ENCODE measurements at places on chromosomes 4 and X.

- no peak for DNase-seq
Measured at GRCh38 chrX:131827935-131828334, 195.2 kb upstream of the STK26 start.

DNA sequence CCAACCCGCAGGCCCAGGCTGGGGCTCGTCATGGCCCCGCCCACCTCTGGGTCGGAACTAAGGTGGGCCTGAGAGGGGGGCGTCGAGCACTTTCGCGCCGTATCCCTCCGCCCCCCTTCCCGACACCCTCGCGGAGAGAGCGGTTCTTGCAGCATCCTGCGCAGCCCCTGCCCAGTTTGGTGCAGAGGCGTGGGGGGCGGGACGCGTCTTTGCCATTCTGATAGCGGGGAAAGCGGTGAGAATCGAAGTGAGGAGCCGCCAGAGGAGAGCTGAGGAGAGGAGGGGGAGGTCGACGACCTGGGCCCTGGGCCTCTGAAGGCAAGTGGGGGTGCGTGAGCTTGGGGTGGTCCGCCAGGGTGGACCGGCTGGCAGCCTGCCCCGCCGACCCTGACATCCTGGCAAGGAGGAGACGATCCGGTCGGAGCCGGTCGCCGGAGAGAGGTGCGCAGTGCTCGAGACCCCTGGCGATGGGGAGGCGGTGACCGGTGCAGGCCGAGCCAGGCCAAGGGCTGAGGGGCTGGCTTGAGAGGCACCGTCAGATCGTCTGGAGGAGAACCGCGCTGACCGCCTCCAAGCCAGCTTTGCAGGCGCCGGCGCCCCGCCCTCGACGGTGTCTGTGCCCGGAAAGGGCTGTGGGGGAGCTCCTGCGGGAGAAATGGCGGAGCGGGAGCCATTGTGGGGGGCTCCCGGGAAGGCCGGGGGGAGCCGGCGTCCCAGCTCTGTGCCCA lies 25.5 kb downstream of the GPRASP3 start:
- DNase-seq: no peak

DNA sequence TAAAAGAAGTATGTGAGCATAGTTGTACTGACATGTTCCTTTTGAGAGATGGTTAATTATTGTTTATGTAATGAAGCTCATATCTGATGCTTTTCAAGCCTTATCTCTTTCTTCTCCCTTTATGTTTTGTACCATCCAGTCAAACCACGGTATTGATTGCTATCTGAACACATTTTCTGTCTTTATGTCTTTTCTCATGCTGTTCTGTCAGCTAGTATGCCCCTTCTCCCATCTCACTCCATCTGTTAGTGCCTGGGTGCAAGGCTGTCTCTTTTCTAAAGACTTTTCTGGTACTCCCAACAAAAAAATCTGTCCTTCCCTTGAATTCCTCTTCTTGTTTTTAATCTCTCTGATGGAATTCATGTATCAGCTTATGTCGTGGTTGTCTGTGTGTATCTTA lies 883.8 kb upstream of the IGFBP7 start:
- no peak for DNase-seq

DNA sequence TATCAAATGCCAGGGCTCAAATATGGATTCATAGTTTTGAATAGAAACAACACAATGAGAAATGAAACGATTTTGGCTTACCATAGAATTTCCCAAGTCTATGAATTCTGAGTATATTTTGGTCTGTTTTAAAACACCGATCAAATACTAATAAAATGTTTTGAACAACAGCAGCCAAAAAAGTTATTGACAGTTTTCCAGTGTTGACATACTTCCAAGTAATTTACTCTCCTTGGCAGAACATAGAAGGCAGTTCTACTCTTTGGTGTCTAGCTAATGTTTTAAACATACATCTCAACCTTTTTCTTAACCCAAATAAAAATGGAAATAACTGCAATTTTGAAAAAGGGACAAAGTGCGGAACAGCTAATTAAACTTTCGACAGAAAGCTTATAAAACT lies 1419.8 kb downstream of the ADGRL3 start:
- no peak for DNase-seq

- no peak for DNase-seq
Measured at GRCh38 chrX:8988446-8988845, 45.5 kb downstream of the FAM9B start.

DNA sequence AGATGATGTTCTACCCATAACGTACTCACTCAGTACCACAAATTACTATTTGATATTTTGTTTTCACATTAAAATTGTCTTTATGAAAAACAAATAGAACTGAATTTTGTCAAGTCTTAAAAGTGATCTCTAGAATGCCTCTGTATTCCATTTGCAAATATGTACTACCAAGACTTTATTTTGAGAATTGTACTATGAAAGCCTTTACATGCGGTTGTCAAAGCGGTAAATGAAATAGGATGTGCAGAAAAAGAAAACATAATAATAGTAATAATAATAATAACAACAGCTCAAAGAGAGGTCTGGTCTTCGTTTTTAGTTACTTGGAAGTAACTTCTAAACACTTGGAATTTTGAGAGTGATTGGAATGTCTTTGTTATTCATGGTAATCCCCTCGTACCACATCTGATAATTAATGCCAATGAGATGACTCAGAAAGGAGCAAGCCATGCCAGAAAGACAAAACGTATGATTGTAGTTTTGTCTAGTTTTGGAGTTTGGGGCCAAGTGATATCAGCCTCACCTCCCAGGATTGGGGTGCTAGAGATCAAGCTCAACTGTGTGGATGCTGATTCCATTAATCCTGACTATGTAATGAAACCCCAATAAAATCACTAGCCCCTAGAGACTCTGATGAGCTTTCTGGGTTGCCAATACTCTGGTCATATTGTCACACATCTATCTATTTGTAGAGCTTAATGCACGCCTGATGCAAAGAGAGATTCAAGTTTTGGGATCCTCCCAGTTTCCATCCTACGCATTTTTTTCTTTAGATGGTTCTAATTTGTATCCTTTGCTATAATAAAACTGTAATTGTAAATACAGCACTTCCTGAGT lies 20.2 kb upstream of the CTSO start:
- no peak for DNase-seq

GRCh38 chr4:35151816-35152572 lies 1092.3 kb downstream of the ARAP2 start:
- DNase-seq: peak; percentile 24

GRCh38 chr4:75708218-75708691 lies 16.1 kb upstream of the USO1 start:
- DNase-seq: no peak

GRCh38 chrX:1384658-1385252 lies 7.2 kb downstream of the SLC25A6 start:
- no peak for DNase-seq

GRCh38 chrX:110477593-110478228 lies 119.1 kb downstream of the RTL9 start:
- no peak for DNase-seq

GRCh38 chr4:115851918-115852766 lies 738.7 kb upstream of the NDST4 start:
- DNase-seq: peak; percentile 33

- DNase-seq: peak; percentile 34
Measured at GRCh38 chrX:130114141-130114588, 3.9 kb upstream of the ELF4 start.

- DNase-seq: no peak
Measured at GRCh38 chrX:100928660-100929613, at the start of gene XKRX. XKRX (minus strand) TSS chrX:100928917; CDS start chrX:100928304, 613 bp downstream.

DNA sequence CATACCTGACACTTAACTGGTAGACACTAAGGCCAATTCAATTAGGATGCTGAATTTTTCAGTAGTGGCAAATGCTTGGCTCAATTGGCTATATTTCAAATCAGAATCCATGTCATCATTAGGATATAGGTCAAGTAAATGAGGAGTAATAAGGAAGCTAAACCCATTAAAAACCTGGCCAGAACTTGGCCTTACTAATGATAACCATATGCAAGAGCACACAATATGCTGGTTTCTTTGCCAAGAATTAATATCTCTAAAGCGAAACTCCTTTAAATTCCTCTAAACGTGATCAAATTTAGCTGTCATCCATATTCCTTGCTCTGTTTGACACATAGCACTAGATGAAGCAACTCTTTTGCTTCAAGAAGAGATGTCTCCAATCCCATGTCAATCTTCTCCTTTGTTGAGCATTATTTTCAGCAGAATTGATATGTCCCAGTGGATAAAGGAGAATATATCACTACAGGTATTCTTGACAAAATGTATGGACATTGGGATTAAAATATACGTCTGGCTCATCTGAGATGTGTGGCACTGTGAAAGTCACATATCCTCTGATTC lies 206.1 kb upstream of the ANKRD50 start:
- DNase-seq: no peak

DNA sequence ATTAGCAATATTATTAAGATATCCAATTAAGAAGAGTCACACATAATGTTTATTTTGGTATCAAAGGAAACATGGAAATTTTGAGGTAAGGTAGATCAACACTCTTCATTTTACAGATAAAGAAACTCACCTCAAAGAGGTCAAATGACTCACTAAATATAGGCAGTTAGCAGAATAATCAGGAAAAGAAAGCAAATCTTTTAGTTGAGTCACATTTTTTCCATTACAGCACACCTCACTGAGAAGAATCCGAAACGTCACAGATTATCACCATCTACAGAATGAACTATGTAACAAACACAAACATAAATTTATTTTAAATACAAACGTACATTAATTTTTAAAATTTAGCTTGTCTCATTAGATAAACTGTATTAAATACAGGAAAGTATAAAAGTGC lies 70.1 kb downstream of the TMEM47 start:
- no peak for DNase-seq

DNA sequence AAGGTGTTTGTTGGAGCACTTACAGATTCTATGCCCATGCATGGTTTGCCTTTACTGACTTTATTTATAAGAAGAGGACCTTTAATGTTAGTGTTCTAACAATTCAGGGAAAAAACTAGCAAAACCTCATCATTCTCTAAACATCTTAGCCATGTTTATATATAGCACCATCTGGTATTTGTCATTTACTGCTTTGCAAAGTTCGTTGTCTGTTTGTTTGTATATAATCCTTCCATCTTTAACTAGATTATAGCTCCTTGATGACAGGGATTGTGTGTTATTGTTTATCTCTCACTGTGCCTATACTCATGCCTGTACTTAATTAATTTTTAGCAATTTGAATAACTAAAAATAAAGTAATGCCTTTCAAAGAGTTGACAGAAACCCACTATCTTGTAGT lies 170.6 kb upstream of the PACRGL start:
- no peak for DNase-seq

DNA sequence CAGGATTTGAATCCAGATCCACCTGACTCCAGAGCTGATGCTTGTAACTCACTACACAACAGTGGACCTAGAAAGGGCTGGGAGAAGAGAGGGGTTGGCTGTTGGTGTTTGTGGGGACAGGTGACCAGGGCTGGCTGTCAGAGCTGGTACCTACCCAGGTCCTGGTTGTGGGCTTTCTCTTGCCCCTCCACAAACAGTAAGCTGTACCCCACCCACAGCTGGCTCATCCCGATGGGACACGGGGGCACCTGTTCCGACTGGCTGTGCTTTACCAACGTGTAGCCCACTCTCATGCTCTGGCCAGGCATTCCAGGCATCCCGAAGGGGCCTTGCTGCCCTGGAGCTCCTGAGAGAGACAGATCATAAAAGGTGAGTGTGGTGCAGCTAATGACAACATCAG lies 68.7 kb downstream of the ATG4A start:
- DNase-seq: no peak

DNA sequence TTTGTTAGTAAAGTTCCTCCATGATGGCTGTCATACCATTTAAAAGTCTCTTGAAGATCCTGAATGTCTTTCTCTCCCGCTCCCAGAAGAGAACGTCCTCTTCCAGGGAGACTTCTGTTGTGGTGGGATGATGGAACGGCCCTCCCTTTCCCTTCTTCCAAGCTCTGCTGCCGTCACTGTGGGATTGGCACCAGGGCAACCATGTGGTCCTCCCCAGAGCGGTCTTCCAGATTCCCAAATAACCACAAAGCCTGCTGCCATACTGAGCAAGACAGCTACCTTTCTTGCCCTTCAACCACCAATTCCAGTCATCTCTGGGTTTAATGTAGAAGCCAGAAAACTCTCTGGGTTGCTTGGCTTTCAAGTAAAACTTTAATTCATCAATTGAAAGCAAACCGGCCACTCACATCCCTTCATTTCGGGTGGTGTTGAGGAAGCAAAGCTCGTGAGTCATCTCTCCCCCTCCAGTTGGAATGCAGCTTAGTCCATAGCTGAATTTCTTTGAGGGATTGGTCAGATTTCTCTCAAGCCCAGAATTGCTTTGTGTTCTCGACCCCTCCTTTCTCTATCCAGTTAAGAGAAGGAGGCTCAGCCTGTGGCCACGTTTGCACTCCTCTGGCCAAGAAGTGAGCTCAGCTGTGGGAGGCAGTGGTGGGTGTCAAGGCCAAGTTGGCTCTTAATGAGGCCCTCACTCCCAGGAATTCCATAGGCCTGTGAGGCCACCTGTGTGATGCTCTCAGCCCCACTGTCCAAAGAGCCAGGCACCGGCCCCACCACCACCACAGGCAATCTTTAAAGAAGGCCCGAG lies 36.9 kb downstream of the FHDC1 start:
- no peak for DNase-seq

- no peak for DNase-seq
Measured at GRCh38 chr4:8442596-8443358, 2.2 kb downstream of the TRMT44 start.

GRCh38 chr4:186845137-186845842 lies 121.6 kb upstream of the FAT1 start:
- DNase-seq: no peak

- DNase-seq: no peak
Measured at GRCh38 chr4:78584863-78585547, 33.4 kb downstream of the ANXA3 start.

GRCh38 chrX:134688031-134688823 lies 30.0 kb upstream of the PLAC1 start:
- no peak for DNase-seq

- DNase-seq: no peak
Measured at GRCh38 chr4:75135068-75135825, 202.3 kb downstream of the PARM1 start.

Measured in NCI-H2029 treated with DMSO at 0.1 percent for 48 hours (cell line).